ENCODE measurements at places on chromosomes 4 and X. TPM values are rescaled to one million over a fixed set of nuclear protein-coding genes. Genes with fewer than 3 reads are reported as not detected.

DNA sequence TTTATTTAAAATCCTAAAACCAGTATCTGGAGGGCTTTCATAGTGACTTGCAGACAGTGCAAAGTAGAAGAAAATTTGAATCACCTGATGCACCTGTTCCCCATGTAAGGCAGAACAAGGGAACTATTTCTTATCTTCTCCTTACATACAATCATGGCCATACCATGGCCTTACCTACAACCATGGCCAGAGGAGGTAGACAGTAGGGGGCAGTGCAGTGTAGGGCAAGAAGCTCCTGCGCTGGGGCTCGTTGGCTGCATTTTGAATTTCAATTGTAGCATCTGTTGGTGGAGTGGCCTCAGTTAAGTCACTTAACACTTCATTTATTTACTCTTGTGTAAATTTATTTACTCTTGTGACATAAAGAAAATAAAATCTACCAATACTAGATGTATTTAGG is 33.0 kb downstream of the GALNTL6 start:
- H3K27ac ChIP-seq: no peak overlapping the region
- no peaks in the 10 kb centered on the region for H3K4me1 ChIP-seq
- no peaks in the 10 kb centered on the region for H3K36me3 ChIP-seq
- DNase-seq: no peak
- H3K27me3 ChIP-seq: peaks cover 6% of the 10 kb centered on the region
- H3K4me3 ChIP-seq: no peak overlapping the region

DNA sequence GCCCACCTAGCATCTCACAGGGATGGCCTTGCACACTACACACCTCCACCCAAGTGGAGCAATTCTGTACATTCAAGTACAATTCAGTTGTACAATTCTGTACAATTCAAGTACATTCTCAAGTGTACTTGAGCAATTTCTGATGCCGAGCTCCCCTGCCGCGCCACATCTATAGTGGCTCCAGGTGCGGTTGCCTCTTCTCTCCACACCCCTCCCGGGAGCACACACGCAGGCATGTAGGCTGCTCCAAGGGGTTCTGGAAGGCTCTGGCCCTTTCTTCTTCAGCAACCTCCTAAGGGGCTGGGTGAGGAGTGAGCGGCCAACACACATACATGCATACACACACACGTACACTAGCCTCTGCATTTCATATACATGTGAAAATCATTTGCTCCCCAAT is 18.9 kb upstream of the DUSP9 start:
- no peak overlapping the region for H3K27ac ChIP-seq
- H3K36me3 ChIP-seq: peaks cover 2% of the 10 kb centered on the region
- H3K4me3 ChIP-seq: no peak overlapping the region
- H3K27me3 ChIP-seq: peaks cover 2% of the 10 kb centered on the region
- peaks cover 4% of the 10 kb centered on the region for H3K4me1 ChIP-seq

GRCh38 chr4:59869559-59869958 is 1330.6 kb upstream of the ADGRL3 start:
- H3K4me1 ChIP-seq: no peaks in the 10 kb centered on the region
- peaks cover 11% of the 10 kb centered on the region for H3K27me3 ChIP-seq
- H3K36me3 ChIP-seq: no peaks in the 10 kb centered on the region
- H3K27ac ChIP-seq: no peak overlapping the region
- H3K4me3 ChIP-seq: no peak overlapping the region

The ZNF630 gene
- total RNA-seq: 2.1 TPM

- no peak for DNase-seq
- no peaks in the 10 kb centered on the region for H3K36me3 ChIP-seq
- no peak overlapping the region for H3K4me3 ChIP-seq
- peak overlapping the region; percentile 38 for H3K27ac ChIP-seq
- H3K27me3 ChIP-seq: no peaks in the 10 kb centered on the region
- peaks cover 28% of the 10 kb centered on the region for H3K4me1 ChIP-seq
Measured at GRCh38 chrX:149370097-149370496, 135.0 kb downstream of the IDS start.

DNA sequence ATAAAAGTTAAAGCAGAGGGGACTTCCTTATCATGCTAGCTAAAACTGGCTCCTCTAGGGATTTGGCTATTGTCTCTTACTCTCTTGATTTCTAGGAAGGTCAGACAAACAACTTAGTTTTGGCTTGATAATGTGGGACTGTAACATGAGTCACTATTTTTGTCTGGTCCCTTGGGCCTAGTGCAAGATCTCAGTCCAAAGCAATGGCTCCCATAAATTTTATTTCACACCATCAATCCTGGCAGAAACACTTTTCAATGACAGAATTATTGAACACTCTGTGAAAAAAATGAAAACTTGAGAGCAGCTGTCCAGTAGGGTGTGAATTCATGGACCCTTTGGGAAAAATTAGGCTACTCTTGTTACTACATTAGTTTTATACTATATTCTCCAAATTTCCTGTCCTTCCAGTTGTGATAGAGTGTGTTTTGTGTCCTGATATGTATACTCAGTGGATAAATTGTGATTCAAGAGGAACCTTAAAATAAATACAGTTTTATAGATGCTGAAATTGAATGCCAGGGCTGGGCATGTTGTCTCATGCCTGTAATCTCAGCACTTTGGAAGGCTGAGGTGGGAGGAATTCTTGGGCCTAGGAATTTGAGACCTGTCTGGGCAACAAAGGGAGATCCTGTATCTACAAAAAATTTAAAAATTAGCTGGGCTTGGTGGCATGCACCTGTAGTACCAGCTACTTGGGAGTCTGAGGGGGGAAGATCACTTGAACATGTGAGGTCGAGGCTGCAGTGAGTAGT is 10.8 kb upstream of the SNCA start:
- H3K4me1 ChIP-seq: peaks cover 4% of the 10 kb centered on the region
- DNase-seq: no peak
- H3K4me3 ChIP-seq: no peak overlapping the region
- H3K27ac ChIP-seq: no peak overlapping the region
- H3K36me3 ChIP-seq: peaks cover 2% of the 10 kb centered on the region
- no peaks in the 10 kb centered on the region for H3K27me3 ChIP-seq

DNA sequence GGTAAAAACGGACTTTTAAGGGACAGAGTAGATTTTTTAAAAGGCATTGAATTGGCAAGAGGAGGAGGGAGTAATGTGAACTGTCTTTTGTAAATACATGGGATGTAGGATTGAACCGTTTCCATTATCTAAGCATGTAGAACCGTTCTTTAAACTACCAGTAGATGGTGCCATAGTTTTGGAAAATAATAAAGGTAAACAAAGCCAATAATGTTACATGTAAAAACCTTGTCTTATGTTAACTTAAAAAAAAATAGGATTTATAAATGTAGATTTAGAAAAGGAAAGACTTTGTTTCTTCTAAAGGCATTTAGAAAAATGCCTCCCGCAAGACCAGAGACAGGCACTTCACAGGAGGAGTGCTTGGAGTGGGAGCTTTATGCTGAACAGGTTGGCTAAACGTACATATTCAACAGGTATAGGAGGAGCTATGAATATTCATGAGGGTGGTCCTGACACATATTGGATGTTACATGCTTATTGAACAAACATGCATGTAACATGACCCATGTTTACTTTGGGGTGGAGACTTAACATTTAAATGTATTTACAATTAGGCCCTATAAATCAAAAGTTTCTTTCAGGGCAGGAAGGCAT is 45.5 kb upstream of the FAM241A start:
- DNase-seq: no peak
- no peak overlapping the region for H3K4me3 ChIP-seq
- no peak overlapping the region for H3K27ac ChIP-seq
- peaks cover 33% of the 10 kb centered on the region for H3K27me3 ChIP-seq
- H3K4me1 ChIP-seq: no peaks in the 10 kb centered on the region

The PPARGC1A gene
- 2.2 TPM for total RNA-seq

- peak overlapping the region; percentile 94 for H3K27ac ChIP-seq
- H3K27me3 ChIP-seq: peaks cover 3% of the 10 kb centered on the region
- H3K4me1 ChIP-seq: peaks cover 31% of the 10 kb centered on the region
Measured at GRCh38 chr4:99405433-99406115, 29.6 kb downstream of the ADH7 start.

The PNMA6A gene
- 0.97 TPM for total RNA-seq

GRCh38 chrX:10015723-10016518 is 48.8 kb downstream of the CLDN34 start:
- H3K36me3 ChIP-seq: peaks cover 2% of the 10 kb centered on the region
- DNase-seq: no peak

The CWH43 gene
- total RNA-seq: not detected

- H3K4me3 ChIP-seq: no peak overlapping the region
- H3K4me1 ChIP-seq: no peaks in the 10 kb centered on the region
- no peak overlapping the region for H3K27ac ChIP-seq
- no peak for DNase-seq
Measured at GRCh38 chrX:48848847-48849246, 13.4 kb upstream of the PCSK1N start.

DNA sequence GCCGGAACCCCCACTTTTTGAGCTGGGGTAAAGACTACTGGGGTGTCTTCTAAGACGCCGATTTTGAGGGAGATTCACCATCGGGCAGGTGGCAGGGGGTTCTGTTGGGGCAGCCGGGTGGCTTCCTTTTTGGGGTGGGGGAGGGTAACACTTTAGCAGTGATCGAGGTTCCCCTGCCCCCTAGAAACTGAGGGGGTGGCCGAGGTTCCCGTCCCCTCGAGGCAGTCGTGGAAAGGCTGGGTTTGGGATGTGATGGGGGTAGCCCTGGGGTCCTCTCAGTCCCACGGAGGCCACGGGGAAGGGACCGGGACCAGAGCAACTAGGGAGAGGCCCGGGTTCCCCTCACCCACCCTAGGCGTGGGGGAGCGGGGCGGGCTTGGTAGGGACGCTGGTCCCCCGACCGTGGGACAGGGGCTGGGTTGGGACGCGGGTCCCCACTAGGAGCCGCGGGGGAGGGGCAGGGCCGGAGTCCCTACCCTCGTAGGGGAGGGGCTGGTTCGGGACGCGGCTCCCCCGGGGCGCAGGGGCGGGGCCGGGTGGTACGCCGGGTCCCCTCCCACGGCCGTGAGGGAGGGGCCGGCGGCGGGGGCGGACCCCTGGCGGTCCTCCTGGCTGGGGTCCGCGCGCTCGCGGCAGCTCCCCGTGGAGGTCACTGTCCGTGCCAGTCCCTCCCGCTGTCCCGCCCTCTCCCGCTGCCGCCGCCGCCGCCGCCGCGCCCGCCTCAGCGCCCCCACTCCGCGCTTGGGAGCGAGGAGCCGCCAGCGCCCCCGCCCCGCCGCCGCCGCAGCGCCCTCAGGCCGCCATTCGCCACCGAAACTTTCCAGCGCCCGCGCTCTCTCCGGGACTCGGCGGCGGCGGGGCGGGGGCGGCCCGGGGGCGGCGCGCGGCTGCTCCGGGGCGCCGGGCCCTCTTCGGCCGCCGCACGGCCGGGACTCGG is at the start of gene TBL1X:
TSS of gene TBL1X (plus strand) at position 624 of the 937 bp plus-strand sequence. CDS start 188,529 bp downstream, outside the sequence.
- peak within 1 kb of the TSS; percentile 65 for H3K4me3 ChIP-seq
- peaks cover 37% of the 10 kb centered on the region for H3K4me1 ChIP-seq
- no peaks in the 10 kb centered on the region for H3K27me3 ChIP-seq
- peak within 1 kb of the TSS; percentile 92 for H3K27ac ChIP-seq
- DNase-seq: no peak
- H3K36me3 ChIP-seq: no peaks in the 10 kb centered on the region

- no peaks in the 10 kb centered on the region for H3K36me3 ChIP-seq
- H3K4me3 ChIP-seq: no peak overlapping the region
- no peak overlapping the region for H3K27ac ChIP-seq
Measured at GRCh38 chrX:52363247-52363883, 5.5 kb upstream of the XAGE2 start.

DNA sequence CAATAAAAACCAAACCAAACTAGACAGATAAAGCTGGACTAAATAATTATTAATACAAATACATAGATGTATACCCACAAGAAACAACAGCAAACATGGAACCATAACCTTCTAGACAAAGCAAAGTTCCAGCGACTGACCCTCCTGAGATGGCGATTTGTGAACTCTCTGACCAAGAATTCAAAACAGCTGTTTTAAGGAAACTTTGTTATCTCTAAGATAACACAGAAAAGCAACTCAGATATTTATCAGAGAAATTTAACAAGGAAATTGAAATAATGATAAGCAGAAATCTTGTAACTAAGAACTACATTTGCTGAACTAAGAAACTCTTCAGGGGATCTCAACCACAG is 23.4 kb upstream of the MTHFD2L start:
- no peak overlapping the region for H3K27ac ChIP-seq
- H3K36me3 ChIP-seq: peaks cover 14% of the 10 kb centered on the region
- H3K27me3 ChIP-seq: no peaks in the 10 kb centered on the region
- H3K4me1 ChIP-seq: peaks cover 8% of the 10 kb centered on the region
- DNase-seq: no peak

Data from chondrocyte (in vitro differentiated cells).